CD8-positive, alpha-beta memory T cell (primary cell): ENCODE measurements at places on chromosomes 6 and 20. TPM values are rescaled to one million over a fixed set of nuclear protein-coding genes. Genes with fewer than 3 reads are reported as not detected.

- no peak for DNase-seq
Observed at GRCh38 chr6:151733680-151734320, 73.7 kb upstream of the ESR1 start.

GRCh38 chr6:51459958-51460357 lies 627.5 kb downstream of the PKHD1 start:
- DNase-seq, result no peak

DNA sequence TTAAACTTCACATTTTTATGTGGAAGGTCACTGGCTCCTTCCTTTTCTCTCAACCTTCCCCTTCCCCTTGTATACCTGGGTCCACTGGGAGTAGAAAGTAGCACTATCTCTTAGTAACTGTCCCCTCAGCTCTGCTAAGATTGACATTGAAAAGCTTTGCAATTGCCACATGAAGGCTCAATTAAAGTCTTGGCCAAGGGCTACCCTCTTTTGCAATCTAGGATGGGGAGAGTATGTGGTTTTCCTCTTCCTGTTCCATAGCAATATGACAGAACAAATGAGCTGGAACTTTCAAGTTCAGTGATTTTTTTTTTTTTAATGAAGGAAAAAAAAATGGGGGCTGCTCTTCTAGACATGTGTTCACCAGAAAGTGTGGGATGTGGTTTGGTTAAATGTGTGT lies 37.1 kb downstream of the PROKR2 start:
- no peak for DNase-seq

DNA sequence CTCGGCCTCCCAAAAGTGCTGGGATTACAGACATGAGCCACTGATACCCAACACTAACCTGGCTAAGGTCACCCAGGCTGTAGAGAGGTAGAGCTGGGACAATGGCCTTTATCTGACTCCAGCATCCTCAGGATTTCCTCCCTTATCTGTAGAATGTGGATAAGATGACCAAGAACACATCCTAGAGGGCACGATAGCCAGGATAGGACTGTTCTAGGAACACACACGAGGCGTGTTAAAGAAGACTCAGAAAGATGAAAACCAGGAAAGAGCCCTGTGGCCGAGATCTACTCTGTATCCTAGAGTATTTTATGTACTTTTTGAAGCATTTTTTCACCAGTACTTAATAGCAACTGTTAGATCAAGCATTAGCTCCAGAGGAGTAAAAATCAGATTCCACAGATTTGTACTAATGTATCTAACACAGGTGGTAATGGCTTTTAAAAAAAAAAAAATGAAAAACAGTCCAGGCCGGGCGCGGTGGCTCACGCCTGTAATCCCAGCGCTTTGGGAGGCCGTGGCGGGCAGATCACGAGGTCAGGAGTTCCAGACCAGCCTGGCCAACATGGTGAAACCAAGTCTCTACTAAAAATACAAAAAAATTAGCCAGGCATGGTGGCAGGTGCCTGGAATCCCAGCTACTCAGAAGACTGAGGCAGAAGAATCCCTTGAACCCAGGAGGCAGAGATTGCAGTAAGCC lies 17.3 kb downstream of the PPP1R10 start:
- DNase-seq, result no peak

- DNase-seq, result no peak
Observed at GRCh38 chr6:48564036-48564820, 453.2 kb upstream of the PTCHD4 start.

GRCh38 chr6:106308985-106309384 lies 16.6 kb downstream of the ATG5 start:
- DNase-seq, result no peak

GRCh38 chr6:50707652-50708300 lies 5.5 kb upstream of the TFAP2D start:
- DNase-seq, result no peak

- no peak for DNase-seq
Observed at GRCh38 chr20:38866265-38867061, 59.8 kb upstream of the FAM83D start.

Gene RIN2
- 0.49 TPM for total RNA-seq

Gene GATA5
- total RNA-seq, result not detected
